Stimulated activated CD8-positive, alpha-beta memory T cell treated with anti-CD3 and anti-CD28 coated beads, Interleukin-2, amount 100 ng/mL, for 1 hour (primary cell): ENCODE measurements at places on chromosomes 3 and 15.

GRCh38 chr15:44096596-44096995, 98.5 kb downstream of the FRMD5 start:
- DNase-seq: no peak

DNA sequence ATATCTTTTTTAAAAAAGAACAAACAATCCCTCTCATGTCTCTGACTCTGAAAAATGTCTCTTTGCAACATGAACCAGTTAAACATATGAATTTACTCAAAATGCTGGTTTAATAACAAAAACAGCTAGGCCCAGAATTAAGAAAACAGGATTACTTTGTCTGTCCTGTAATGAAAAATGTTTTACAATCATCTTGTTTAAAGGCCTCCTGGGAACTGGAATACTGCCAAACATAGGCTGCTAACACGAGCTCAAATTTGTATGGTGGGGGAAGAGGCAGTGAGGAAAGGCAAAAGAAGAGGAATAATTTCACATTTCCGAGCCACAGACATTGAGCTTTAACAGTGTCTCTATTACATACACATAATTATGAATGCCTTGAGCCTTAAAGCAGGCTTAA, 61.7 kb upstream of the PPIB start:
- DNase-seq: no peak

- DNase-seq: no peak
Observed at GRCh38 chr3:31105438-31106077, 211.1 kb upstream of the GADL1 start.

GRCh38 chr3:5690904-5691532, 503.5 kb downstream of the EDEM1 start:
- no peak for DNase-seq

- no peak for DNase-seq
Observed at GRCh38 chr3:134494495-134494894, 8.6 kb downstream of the CEP63 start.

DNA sequence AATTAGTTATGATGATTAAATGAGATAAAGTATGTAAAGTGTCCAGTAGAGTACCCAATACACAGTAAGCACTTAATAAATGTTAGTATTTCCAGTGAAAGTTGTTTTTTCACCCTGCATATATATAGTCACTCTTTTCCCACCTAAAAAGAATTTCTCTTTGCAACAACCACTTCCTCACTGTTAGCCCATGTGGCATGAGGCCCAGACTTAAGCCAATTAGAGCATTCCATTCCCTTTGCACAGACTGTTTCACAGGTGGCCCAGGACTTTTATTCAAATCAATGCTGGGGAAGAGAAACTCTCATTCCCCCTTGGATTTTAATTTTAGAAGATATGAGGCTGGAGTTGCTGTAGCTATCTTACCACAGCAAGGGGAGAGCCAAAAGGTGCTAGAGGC, 3.7 kb downstream of the IFT80 start:
- DNase-seq: no peak

DNA sequence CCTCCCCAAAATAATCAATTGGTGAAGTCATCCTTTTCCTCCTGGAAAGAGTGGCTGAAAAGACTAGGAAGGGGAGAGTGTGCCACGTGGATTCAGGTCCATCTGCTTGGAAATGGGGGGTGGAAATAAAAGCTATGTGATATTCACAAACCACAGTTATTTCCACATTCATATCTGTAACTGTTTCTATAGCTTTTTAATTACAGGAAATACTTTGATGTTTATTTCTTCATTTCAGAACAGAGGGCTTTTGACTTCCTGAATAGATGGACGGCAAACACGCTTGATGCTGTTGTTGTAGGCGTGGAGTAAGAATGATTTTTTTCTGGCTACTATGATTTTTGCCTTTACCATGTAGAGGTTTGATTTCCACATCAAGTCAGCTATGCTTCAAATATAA, 10.1 kb downstream of the AADACL2 start:
- no peak for DNase-seq

DNA sequence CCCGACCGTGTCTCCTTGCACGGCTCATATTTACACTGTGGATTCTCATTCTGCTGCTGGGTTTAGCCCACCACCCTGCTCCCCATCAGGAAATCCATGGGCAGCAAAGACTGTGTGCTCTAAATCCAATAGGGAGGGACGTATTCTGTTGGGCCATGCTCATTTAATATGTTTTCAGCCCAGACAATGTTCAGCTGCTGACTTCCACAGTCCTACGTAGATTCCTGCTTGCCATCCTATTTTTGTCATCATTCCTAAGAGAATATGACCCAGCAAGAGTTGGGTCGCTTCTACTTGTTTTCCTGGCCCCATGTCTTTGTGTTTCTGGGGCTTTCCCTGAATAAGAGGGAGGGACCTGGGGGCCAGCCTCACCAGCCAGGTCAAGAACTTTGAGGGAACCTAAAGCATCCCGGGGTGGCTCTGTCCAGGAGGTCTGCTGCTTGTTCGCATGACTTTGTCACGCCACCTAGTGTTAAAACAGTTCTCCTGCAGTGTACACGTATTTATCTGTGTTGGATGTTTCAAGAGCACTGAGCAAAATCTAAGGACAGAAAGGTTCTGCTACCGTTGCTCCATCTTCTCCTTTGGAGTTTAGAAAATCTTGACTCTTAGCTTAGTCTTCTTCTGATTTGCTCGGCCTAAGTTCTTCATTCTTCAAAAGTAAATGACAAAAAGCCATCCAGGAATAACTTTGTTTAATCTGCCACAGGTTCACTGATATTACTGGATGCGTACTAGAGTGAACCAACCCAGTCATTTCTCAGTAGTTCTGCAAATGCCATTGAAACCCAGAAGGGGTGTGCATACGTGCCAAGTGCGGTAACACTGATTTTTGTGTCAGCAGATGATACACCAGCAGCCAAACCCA, 79.8 kb upstream of the NR2E3 start:
- DNase-seq: no peak

DNA sequence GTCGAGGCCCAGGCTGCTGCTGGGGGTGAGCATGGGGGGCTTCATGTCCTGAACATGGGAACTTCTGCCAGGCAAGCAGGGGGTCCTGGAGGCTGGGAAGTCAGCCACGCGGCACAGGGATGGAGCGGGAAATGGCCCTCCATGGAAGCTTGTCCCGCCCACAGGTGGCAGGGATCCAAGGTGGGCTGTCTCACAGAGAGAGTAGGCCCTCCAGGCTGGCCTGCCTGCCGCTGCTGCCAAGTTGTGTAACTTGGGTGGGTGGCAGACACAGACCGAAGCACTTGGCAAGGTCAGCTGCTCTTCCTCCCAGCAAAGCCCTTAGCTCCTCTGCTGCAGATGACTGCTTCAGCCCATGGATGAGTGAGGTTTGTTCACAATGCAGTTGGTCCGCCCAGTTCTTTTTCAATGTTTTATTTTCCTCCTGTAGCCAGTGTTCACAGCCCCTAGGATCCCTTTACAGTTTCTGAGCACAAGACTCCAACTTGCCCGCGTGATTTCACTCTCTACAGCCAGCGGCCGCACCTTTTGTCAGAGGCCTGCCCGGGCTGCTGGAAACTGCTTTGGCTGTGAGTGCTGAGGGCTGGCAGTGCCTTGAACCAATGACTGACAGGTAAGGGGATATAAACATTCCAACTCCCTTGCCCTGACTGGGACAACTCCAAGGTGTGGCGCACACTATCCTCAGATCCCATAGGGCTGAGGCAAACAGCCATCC, 26.7 kb downstream of the HCN4 start:
- DNase-seq: no peak

DNA sequence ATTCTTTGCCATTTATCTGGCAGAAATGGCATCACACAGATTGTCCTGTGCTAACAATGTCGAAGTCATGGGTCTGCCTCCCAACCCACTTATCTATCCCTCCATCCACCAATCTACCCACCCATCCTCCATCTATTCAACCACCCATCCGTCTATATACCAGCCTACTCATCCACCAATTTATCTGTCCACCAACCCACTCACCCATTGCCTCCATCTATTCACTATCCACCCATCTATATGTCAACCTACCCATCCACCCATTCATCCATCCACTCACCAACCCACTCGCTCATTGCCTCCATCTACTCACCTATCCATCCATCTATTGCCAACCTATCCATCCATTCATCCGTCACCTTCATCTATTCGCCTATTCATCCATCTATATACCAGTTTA, 521.2 kb downstream of the SHQ1 start:
- no peak for DNase-seq

DNA sequence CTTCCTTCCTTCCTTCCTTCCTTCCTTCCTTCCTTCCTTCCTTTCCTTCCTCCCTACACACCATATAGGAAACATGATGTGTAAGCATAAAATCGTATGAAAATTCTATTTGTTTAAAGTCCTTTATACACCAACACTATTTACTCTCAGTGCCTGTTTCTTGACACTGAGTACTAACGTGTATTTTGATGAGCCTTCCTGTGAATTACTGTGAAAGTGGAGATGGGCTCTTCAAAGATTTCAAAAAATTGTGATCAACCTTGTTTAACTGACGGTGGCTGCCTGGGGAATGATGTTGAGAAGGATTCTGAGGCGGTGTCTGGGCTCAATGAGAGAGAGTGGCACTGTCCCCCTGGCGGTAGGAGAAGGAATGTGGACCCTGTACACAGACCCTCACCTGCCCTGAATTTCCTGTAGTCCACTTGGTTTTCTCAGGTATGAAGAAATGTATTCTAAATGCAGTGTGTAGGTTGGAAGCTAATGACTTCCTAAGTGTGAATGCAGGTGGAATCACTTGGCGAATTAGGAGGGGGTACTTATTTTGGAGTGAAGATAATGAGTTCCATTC, 237.9 kb downstream of the GAP43 start:
- no peak for DNase-seq

- no peak for DNase-seq
Observed at GRCh38 chr3:195692354-195692685, 28.5 kb upstream of the MUC20 start.

GRCh38 chr3:61008153-61008997, 242.9 kb downstream of the FHIT start:
- DNase-seq: no peak

GRCh38 chr3:132253262-132253878, 63.8 kb upstream of the ACP3 start:
- no peak for DNase-seq

GRCh38 chr3:59644479-59645402, 594.9 kb upstream of the CFAP20DC start:
- DNase-seq: no peak

- no peak for DNase-seq
Observed at GRCh38 chr3:59249698-59250361, 200.0 kb upstream of the CFAP20DC start.

DNA sequence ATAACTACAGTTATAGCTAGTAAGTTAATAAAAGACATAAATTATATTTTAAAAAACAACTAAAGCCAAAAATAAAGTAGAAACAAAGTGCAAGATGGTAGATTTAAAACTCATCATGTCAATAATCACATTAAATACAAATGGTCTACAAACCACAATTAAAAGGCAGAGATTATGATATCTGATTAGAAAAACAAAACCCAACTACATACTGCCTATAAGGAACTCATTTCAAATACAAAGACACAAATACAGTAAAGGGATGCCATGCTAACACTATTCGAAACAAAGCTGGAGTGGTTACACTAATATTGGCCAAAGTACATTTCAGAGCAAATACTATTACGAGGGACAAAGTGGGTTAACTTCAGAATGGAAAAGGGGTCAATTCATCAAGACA, 426.5 kb downstream of the SHQ1 start:
- DNase-seq: no peak

DNA sequence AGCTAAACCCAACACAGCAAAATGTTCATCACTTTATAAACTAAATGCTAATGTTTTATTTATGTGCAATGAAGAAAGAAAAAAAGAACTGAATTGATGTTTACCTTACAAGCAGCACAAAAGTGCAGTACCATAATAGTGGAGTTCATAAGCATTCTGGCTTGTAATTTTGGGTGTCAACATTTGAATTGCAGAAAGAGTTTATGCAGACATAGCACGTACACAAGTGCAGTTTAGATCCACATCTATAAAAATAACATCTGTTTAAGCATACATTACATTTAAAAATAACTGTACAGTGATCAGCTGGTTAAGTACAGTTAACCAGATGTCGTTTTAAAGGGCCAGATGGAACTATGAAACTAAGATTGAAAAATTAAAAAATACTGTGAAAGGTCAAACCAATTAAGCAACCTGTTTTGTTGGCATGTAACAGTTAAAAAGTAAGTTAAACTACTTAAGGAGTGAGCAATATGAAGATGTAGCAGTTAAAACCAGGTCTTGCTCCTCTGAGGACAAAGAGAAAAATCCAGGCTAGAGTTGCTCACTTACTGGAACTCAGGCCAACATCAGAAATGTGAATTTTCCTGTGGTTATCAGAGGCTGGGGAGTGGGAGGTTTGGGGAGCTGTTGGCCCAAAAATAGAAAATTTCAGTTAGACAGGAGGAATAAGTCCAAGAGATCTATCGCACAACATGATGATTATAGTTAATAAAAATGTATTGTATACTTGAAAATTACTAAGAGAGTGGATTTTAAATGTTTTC, 204.9 kb upstream of the MDFIC2 start:
- DNase-seq: no peak

DNA sequence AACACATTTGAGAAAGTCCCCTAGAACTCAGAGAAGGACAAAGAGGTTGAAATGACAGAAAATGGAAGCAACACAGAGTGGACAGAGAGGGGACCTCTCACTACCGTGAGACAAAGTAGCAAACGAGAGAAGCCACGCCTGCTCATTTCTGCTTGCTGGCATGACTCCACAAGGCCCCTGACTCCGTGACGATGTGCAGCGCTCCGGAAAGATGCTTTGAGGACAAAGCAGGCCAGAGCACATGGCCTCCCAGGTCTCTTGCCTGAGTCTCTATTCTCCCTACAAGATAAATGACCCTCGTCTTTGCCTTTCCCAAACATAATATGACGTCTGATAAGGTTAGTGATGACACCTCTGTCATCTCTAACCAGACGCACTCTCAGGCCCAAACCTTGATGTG, 63.8 kb upstream of the CTSH start:
- DNase-seq: no peak

GRCh38 chr3:30510596-30510995, 95.8 kb upstream of the TGFBR2 start:
- DNase-seq: no peak

DNA sequence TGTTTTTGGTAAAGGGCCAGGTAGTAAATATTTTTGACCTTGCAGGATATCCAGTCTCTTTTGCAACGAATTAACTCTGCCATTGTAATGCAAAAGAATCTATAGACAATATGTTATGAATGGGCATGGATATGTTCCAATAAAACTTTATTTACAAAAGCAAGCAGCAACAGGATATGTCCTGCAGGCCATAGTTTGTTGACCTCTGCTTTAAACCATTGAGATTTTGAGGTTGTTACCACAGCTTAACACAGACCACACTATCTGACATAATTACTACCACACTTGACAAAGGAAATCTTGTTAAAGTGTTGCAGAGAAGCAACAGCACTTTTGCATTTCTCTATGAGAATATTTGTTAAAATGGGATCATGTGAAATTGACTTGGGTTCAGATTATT, 349.3 kb downstream of the ERC2 start:
- DNase-seq: no peak

- DNase-seq: no peak
Observed at GRCh38 chr15:29067949-29068348, 182.2 kb downstream of the APBA2 start.

- no peak for DNase-seq
Observed at GRCh38 chr15:43251871-43252250, 14.9 kb downstream of the TGM5 start.
